ENCODE measurements at places on chromosomes 2 and 18. TPM values are rescaled to one million over a fixed set of nuclear protein-coding genes. Genes with fewer than 3 reads are reported as not detected.

DNA sequence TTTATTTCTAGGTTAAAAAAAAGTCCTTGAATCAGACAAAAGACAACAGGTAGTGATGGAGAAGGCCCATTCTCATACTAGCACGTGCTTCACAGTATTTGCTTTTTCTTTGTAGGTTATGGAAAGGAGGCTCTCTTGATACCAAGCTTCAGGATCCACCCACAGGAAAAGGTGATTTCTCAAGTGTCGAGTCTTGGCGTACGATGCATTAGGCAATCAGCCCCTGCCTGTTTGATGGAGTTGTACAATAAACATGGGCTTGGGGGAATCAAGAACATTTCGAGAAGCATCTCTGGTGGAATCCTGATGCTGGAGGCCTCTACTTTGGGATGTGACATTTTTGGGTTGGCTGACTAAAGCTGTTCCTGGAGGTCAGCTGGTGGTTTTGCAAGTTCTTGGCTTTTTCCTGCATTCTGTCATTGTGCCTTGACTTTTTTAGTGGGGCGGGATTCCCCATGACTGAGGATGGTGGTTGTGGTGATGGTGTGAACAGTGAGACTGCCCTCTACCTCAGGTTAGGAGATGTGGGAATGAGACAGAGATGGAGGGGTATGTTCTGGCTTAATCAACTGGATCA is 231.5 kb upstream of the SPRED2 start:
- no peak for DNase-seq

DNA sequence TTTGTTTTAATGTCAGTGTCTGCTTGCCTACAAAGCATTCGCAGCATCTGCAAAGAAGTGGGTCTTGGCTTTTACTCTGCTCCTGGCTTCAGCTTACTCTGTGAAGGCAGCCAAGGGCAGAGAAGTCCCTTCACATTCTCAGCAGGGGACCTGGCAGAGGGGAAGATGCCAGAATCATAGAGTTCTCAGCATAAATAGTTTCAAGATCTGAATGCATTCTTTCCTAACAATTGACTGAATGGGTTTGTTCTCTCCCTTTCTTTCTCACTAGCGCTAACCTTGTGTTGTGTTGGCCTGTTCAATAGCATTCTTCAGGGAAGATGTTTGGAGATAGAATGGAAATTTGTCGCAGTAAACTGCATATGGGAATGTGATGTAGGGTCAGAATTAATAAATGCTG is 106.9 kb downstream of the FARSB start:
- DNase-seq, result no peak

DNA sequence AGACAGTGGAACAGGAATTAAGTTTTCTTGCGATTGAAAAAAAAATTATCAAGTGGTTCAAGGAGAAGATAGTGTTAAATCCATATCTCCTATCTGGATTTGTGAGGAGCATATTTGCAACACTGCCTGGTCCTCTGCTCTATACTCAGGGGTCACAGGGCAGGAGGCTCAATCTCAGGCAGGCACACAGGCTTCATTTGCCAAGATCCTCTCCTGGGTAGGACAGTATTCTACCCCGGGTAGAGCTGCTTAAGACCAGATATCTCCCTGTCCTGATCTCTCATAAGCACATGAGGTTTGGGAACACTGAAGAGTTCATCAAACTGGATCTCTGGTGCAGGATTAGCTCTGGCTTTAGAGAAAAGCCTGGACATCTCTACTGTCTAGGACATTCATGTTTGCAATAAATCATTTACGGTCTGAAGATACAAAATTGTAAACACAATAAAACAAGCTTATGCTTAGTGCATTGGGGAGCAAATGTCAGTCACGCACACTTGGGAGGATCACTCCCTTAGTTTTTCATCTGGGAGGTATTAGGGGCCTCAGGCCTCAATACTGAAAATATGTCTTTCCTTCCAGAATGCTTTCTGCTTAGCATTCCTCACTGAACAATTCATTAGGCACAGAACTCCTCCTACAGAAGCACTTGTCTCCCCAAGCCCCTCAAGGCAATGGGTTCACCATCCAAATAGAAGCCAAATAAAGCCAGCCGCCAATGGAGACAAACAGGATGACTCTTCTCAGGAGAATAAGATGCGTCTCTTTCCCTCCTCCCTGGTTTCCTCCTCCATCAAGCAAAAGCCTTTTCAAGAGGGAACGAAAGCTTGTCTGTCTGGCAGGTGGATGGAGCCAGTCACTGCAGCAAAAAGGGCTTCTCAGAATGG is 34.1 kb upstream of the LCLAT1 start:
- DNase-seq, result no peak

- no peak for DNase-seq
Observed at GRCh38 chr2:148022882-148023281, 2.0 kb downstream of the MBD5 start.

Gene SEMA4F
- total RNA-seq, result 4.1 TPM

Gene ERICH2
- total RNA-seq, result not detected

Measured in activated CD8-positive, alpha-beta memory T cell treated with anti-CD3 and anti-CD28 coated beads, Interleukin-2, amount 10 ng/mL, durations not matched to agents 7 days and 5 days (primary cell).